ENCODE measurements at places on chromosomes 4 and X. TPM values are rescaled to one million over a fixed set of nuclear protein-coding genes. Genes with fewer than 3 reads are reported as not detected.
A peak's percentile ranks its signal among the peaks of the same experiment; 100 is the strongest.

Gene DOK7
- total RNA-seq: 2.5 TPM

Gene EMCN
- not detected for total RNA-seq

Gene EPGN
- 98.0 TPM for total RNA-seq

Gene PABPC5
- 0.40 TPM for total RNA-seq

Gene STBD1
- 10.9 TPM for total RNA-seq

Gene PRKG2
- 0.40 TPM for total RNA-seq

Gene FGF5
- 2.6 TPM for total RNA-seq

Gene NOX1
- not detected for total RNA-seq

- DNase-seq: peak; percentile 89
- H3K27ac ChIP-seq: peak overlapping the region; percentile 100
- H3K4me3 ChIP-seq: peak overlapping the region; percentile 53
- H3K27me3 ChIP-seq: no peaks in the 10 kb centered on the region
- H3K36me3 ChIP-seq: no peaks in the 10 kb centered on the region
Measured at GRCh38 chr4:10006231-10006600, 15.1 kb downstream of the SLC2A9 start.

GRCh38 chrX:155070038-155070437 is 898 bp downstream of the CMC4 start:
- no peak for DNase-seq
- peaks cover 3% of the 10 kb centered on the region for H3K36me3 ChIP-seq
- peak overlapping the region; percentile 83 for H3K4me3 ChIP-seq
- H3K27me3 ChIP-seq: no peaks in the 10 kb centered on the region
- H3K4me1 ChIP-seq: peaks cover 58% of the 10 kb centered on the region

DNA sequence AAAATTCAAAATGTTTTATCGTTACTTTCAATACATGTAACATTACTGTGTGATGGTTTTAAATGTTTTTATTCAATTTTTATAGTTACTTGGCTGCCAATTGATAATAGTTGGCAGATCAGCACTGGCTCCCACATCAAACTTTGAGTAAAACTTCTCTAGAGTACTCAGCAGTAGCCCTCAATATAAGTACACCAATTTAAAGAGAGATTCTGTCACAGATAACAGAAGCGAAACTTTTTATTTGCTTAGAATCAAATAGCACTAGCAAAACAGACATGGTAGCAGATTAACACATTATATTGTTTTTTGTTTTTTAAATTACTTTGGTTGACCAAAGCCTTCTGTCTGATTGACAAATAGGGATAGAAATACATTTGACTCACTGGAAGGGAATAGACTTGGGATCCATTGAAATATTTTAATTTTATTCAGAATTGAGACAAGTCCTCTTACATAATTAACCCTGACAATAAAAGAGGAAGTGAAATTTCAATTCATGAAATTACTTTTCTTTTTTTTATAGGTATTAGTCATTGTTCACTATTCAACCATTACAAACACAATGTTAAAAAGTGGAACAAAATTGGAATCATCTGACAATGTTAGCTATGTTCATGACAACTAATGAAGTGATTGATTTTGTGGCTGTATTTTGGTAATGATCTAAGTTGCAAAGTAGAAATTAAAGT is 554.9 kb downstream of the KLHL4 start:
- no peak for DNase-seq
- no peaks in the 10 kb centered on the region for H3K4me1 ChIP-seq
- H3K36me3 ChIP-seq: no peaks in the 10 kb centered on the region
- no peaks in the 10 kb centered on the region for H3K27me3 ChIP-seq
- H3K4me3 ChIP-seq: no peak overlapping the region
- H3K27ac ChIP-seq: no peak overlapping the region

DNA sequence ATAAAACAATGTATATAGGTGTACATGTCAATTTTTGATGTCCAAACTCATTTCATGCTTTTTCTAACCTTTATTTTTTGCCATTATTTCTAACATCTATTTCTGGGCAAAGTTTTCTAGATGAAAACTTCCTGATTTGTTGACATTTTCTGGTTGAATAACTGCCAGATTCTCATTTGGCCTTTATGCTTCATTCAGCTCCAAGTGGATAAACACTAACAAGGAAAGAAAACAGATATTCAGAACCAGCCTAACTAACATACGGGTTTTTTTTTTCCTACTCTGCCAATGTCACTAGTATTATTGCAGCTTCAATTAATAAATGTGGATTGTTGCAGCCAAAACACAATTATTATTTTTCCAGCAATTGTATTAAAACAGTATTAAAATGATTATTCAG is 50.9 kb upstream of the RAP1GDS1 start:
- no peaks in the 10 kb centered on the region for H3K4me1 ChIP-seq
- DNase-seq: no peak
- H3K36me3 ChIP-seq: no peaks in the 10 kb centered on the region
- H3K27me3 ChIP-seq: no peaks in the 10 kb centered on the region
- H3K4me3 ChIP-seq: no peak overlapping the region

GRCh38 chr4:5365071-5366008 is 314.1 kb downstream of the STK32B start:
- no peaks in the 10 kb centered on the region for H3K27me3 ChIP-seq
- H3K27ac ChIP-seq: peak overlapping the region; percentile 100
- H3K4me3 ChIP-seq: peak overlapping the region; percentile 7
- peaks cover 38% of the 10 kb centered on the region for H3K4me1 ChIP-seq
- H3K36me3 ChIP-seq: no peaks in the 10 kb centered on the region
- peak; percentile 97 for DNase-seq

- DNase-seq: peak; percentile 64
- H3K4me3 ChIP-seq: no peak overlapping the region
- H3K27me3 ChIP-seq: no peaks in the 10 kb centered on the region
- H3K27ac ChIP-seq: no peak overlapping the region
Measured at GRCh38 chr4:145507636-145508035, 26.0 kb downstream of the SMAD1 start.

DNA sequence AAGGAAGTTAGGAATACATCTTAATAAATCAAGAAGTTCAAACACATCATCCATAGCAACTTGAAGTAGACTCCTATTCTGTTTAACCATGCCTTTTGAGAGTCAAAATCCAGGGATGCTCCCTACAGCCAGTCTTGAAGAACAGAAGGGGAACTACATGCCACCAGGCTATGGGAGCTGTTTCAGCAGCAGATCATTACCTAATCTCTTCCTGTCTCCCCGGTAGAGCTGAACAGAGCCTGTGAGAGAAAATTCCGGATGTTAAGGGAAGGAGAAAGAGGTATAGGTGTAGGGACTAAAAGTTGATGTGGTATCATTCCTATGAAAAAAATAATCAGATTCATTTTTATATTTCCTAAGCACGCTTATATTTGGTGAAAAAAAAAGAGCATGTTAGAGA is 352.2 kb downstream of the SPRY1 start:
- H3K4me1 ChIP-seq: peaks cover 6% of the 10 kb centered on the region
- H3K4me3 ChIP-seq: no peak overlapping the region
- H3K27ac ChIP-seq: no peak overlapping the region
- DNase-seq: no peak
- no peaks in the 10 kb centered on the region for H3K36me3 ChIP-seq
- no peaks in the 10 kb centered on the region for H3K27me3 ChIP-seq

DNA sequence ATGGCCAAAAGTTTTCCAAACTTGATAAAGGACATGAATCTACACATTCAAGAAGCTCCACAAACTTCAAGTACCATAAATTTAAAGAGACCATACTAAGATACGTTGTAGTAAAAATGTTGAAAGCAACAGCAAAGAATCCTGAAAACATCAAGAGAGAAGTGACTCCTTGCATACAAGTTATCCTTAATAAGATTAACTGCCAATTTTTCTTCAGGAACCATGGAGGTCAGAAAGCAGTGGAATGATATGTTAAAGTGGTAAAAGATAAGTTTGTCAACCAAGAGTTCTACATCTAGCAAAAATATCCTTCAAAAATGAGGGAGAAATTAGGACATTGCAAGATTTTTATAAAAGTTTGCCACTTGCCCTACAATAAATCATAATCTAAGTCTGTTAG is 43.3 kb downstream of the BMP15 start:
- H3K4me3 ChIP-seq: no peak overlapping the region
- no peak for DNase-seq
- H3K27ac ChIP-seq: no peak overlapping the region
- no peaks in the 10 kb centered on the region for H3K4me1 ChIP-seq
- no peaks in the 10 kb centered on the region for H3K27me3 ChIP-seq

- no peak overlapping the region for H3K4me3 ChIP-seq
- H3K27ac ChIP-seq: no peak overlapping the region
- no peak for DNase-seq
Measured at GRCh38 chr4:153741541-153741940, 18.3 kb downstream of the RNF175 start.

DNA sequence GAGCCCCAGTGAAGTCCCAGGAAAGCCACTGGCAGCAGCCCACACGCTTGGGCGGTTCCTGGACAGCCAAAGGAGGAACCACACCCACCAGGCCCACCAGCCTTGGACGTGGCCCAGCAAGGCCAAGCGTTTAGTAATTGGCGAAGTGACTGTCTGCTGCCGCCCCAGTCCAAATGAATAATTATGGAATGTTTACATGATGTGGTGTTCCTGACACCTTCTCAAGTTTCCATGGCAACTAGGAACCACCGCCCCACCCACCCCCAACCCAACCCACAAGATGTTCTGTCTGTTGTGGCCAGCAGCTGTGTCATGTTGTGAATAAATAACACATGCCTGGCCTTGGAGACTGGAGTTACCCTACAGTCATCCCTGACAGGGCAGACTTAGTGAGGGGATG is 22.3 kb downstream of the APLN start:
- H3K4me1 ChIP-seq: no peaks in the 10 kb centered on the region
- no peaks in the 10 kb centered on the region for H3K36me3 ChIP-seq
- DNase-seq: no peak

- no peaks in the 10 kb centered on the region for H3K36me3 ChIP-seq
- no peaks in the 10 kb centered on the region for H3K4me1 ChIP-seq
- H3K27ac ChIP-seq: no peak overlapping the region
- peak; percentile 5 for DNase-seq
- H3K4me3 ChIP-seq: no peak overlapping the region
- peaks cover 7% of the 10 kb centered on the region for H3K27me3 ChIP-seq
Measured at GRCh38 chr4:16056681-16057385, 27.0 kb downstream of the PROM1 start.

GRCh38 chrX:16754019-16754418 is 32.2 kb upstream of the TXLNG start:
- no peak overlapping the region for H3K4me3 ChIP-seq
- H3K27ac ChIP-seq: no peak overlapping the region
- H3K27me3 ChIP-seq: no peaks in the 10 kb centered on the region
- peaks cover 32% of the 10 kb centered on the region for H3K36me3 ChIP-seq
- H3K4me1 ChIP-seq: no peaks in the 10 kb centered on the region

DNA sequence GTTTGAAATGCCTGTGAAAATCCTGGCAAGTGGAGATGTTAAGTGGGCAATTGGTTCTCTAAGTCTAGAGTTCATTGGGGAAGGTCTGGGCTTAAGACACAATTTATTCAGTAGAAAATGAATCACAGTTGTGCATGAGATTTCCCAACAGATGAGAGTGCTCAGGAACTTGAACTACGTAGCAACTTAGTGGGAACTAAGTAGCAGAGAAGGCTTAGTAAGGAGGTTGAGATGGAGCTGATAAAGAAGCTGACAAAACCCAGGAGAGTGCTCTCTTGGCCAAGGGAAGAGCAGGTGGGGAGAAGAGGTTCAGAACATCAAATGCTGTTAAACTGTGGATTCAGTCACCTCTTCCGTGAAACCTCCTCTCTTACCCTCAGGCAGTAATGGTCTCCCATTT is 33.0 kb downstream of the AFF1 start:
- no peak for DNase-seq
- H3K4me1 ChIP-seq: peaks cover 22% of the 10 kb centered on the region
- H3K36me3 ChIP-seq: no peaks in the 10 kb centered on the region
- no peaks in the 10 kb centered on the region for H3K27me3 ChIP-seq
- H3K27ac ChIP-seq: no peak overlapping the region
